ENCODE measurements at places on chromosomes 1 and 21.
A peak's percentile ranks its signal among the peaks of the same experiment; 100 is the strongest.

- peak; percentile 63 for DNase-seq
Observed at GRCh38 chr1:153533689-153534201, 2.0 kb downstream of the S100A6 start.

DNA sequence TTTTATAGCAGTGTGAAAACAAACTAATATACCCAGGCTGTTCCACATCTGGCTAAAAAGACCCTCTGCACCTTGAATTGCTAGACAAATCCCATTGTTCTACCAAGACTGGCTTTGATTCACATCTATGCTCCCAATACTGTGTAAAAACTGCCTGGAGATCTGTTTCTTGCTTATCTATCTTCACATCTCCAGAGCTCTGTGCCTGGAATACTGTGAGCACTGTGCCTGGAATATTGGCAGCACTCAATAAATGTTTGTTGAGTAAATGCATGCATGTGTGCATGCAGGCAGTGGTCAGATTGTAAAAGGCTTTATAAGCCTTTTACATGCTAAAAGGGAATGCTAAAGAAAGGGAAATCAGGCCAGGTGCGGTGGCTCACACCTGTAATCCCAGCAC is 75.5 kb upstream of the APP start:
- DNase-seq: no peak

GRCh38 chr1:243791586-243792267 is 58.3 kb downstream of the AKT3 start:
- no peak for DNase-seq

DNA sequence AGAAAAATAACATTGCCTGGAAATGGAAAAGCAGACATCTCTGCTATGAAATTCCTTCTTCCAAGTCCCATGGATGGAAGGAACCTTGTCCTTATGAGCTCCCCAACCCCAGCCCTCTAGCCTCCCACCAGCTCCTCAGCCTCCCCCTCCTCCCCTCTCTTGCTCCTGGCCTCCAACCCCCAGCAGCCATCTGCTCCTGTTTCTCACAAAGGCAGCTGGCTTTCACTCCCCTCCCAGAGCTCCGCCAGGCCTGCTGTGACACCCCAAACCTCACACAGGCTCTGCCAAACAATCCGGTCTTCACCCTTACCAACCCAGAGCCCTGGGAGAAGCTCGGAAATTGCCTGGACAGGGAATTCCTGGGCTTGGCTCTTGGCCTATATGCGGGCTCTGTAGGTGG is 69.2 kb downstream of the KLHDC7A start:
- DNase-seq: no peak

GRCh38 chr1:37795340-37796125 is 1.9 kb downstream of the MANEAL start:
- DNase-seq: no peak

DNA sequence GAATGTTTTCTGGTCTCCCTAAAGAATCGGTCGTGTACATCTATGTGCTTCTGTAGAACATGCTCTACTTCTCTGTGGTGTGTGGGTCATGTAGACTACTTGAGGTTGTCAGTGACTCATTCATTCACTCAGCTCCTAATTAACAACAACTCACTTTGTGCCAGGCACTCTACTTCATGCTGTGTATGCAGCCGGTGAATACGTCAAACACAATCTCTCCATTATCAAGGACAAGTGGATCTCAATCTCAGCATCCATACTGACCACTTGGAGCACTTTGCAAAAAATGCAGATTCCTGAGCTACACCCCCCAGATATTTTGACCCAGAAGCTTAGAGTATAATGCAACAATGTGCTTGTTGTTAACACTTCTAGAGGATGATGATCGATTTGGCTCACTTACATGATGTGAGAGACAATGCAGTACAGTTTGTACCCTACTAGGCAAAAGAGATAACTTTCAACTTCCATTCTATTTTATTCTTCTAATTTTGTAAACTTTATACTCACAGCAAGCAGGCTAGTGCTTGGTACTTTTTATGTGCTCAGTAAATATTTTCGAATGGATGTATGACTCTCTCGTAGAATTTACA is 508.6 kb upstream of the ADAMTS5 start:
- DNase-seq: no peak

DNA sequence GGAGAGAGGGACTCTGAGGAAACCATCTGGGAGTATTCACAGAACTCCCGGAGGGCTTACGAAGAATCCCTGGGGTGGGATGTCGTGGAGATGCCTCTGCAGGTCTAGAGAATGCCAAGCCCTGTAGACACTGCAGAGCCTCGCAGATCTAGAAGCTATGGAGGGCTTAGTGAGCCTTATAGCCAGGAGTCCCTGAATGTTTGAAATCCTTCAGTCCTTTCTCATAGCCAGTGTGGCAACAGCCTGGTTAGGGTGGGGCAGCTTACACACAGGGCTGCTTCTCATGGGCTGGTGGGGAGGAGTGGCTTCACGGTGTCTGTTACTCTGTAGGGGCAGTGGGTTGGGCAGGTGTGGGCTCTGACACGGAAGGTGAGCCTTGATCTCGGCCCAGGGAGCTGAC is 44.2 kb upstream of the KDM4A start:
- DNase-seq: no peak

DNA sequence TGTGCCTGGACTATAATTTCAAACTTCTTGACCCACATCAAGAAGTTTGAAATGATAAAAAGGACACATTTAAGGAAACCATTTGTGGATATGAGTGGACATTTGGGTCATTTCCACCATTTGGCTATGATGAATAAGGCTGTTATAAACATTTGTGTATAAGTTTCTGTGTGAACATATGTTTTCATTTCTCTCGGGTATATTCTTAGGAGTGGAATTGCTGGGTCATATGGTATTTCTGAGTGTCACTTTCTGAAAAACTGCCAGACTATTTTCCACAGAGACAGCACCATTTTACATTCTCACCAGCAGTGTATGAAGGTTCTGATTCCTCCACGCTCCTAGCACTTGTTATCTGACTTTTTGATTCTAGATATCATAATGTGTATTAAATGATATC is 50.8 kb downstream of the GPR137B start:
- DNase-seq: no peak

DNA sequence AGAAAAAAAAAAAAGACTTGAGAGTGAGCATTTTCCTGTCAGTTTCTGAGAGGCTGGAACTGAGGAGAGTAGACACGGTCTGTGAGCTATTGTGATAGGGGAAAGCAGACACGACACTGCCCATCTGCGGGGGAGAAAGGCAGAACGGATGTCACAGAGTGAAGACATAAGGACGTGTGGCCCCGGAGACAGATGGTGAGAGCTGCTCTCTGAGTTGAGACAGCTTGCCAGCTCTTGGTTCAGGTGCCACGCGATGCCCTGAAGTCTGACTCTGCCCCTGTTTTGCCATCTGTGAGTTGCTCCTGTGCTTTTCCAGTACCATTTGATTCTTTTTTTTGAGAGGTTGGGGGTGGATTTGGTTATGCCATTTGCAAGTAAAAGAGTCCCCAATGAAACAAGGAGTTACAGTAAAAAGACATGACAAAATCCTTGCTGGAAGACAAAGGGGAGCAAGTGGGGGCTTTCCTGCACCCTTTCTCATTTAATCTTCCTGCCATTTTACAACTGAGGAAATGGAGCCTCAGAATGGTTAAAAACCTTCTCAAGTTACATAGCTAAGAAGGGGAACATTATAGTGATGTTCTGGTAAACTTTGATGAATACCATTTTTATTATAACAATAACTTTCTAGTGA is 128.9 kb upstream of the DNAH14 start:
- no peak for DNase-seq

DNA sequence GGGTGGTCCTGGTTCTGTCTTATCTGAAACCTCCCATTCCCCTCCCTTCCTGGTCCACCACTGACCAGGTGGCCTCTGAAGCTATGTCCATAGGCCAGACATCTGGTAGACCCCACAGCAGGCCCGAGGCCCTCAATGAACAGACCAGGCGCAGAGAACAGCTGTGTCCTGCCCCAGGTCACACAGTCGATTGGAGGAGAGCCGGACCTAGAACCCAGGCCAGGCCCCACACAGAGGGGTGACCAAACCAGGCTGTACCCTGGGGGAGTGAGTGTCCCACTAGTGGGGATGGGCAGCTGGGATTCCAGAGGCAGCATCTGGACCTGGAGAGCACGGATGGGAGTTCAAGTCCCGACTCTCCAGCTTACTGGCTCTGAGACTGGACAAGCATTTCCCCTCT is 29.2 kb downstream of the RNU1-1 start:
- no peak for DNase-seq

- DNase-seq: no peak
Observed at GRCh38 chr1:61132645-61133334, 50.4 kb downstream of the NFIA start.

DNA sequence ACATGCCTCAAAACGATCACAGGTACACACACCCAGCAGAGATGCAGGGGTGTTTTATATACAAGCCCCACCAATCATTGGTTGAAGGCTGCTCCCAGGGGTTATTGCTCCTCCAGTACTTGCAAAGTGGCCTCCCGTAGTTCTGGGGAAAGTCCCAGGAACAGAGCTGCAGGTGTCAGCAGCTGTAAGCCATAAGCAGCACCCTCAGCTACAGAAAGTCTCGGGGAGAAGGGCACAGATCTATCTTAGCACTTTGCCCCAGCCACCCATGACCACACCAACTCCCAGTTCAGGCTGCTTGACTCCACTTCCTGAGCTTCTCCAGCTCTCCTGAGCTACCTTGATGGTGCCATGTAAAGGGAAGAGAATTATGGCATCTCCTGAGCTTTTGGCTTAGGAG is 222.7 kb upstream of the GJB5 start:
- DNase-seq: no peak

GRCh38 chr1:95754412-95754811 is 520.4 kb downstream of the RWDD3 start:
- DNase-seq: no peak

DNA sequence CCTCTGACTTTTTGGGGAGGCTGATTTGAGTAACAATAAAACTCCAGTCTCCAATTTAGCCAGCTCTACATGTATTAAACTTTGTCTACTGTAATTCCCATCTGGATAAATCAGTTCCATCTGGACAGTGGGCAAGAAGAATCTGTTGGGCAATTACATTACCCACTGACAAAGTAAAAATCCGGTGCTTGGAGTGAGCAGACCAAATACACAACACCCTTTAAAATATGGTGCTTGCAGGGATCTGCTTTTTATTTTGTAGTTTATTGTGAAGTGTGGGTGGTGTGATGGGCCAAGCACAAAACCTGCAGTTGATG is 8.9 kb upstream of the CD55 start:
- DNase-seq: no peak

GRCh38 chr21:32521736-32522355 is 63.5 kb downstream of the TCP10L start:
- no peak for DNase-seq

GRCh38 chr1:201554190-201554600 is 15.3 kb downstream of the NAV1 start:
- DNase-seq: no peak

DNA sequence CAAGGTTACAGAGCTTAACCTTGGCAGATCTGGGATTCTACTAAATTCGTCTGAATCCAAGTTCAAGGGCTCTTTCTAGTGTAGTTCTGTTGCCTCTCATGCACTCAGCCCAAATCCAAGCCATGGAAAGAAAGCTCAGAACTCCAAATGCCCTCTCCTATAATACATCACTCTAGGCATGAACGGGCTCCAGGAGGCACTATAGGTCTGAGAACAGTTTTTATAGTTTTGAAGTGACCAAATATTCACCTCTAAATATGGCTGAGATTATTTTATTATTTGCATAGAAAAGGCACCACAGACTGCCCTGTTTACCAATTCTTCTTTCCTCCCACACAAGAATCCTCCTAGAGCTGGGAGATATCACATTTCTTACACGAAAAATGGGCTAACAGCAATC is 327.9 kb upstream of the BEND5 start:
- no peak for DNase-seq

- DNase-seq: peak; percentile 57
Observed at GRCh38 chr1:176559878-176560277, 96.9 kb downstream of the PAPPA2 start.

DNA sequence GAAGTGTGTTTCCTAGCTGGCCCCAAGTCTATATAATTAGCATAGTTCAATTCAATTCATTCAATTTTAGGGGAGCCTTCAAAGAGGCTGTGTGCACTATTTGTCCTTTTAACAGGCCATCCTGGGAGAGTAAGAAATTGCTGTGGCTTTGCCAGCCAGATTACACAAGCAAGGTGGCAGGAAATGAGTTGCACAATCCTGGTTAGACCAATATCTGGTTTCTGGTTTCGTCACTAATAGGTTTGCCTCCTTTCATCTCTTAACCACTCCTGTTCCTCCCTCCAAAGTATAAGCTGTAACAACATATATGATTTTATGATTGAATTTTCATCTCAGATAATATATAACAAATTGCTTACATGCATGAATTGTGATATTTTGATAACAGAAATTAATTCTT is 84.1 kb upstream of the NEGR1 start:
- no peak for DNase-seq

DNA sequence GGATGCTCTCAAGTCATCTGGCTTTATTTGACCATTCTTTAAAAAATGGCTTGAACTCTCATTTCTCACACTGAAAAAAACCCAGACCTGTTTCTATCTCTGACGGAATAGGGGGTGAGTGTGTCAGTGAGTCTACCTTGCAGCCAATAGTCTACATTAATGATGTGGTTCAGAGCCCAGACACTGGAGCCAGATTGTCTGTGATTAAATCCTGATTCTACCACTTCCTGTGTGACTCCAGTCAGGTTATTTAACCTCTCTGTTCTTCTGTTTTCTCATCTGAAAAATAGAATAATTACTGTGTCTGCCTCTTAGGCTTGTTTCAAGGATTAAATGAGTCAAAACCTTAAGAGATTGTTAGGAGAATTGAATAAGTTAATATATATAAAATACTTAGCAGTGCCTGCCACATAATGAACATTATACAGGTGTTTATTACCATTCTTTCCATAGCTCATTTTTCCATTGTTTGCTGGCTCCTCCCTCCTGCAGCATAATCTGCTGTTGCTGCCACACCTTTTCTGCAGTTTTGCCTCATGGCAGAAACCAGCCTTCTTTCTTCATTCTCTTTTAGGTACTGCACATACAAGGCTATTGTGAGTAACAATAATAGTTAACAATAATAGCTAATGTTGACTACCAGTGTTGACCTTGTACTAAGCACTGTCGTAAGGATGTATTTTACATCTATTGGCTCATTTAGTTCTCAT is 157.6 kb upstream of the IVNS1ABP start:
- DNase-seq: no peak

GRCh38 chr1:234716908-234717375 is 107.0 kb upstream of the IRF2BP2 start:
- DNase-seq: no peak

GRCh38 chr1:6880951-6881690 is 95.9 kb downstream of the CAMTA1 start:
- no peak for DNase-seq

DNA sequence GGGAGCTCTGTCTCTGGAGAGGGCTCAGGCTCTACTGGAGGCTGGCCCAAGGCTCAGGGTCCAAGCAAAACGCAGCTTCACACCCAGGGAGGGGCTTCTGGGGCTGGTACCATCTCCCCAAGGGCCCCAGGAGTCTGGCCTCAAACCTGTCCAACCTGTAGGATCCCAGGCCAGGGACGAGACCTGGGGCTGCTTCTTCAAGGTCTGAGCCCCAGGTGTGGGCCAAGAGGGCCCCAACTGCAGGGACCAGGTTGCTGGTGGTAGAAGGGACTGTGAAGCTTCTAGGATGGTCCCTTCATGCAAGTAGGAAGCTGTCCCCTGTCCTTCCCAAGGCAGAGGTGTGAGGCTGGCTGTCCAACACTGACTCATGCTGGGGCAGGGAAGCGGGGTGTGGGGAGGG is 7.8 kb upstream of the MMEL1 start:
- DNase-seq: no peak
